ENCODE measurements at places on chromosomes 4 and X.

DNA sequence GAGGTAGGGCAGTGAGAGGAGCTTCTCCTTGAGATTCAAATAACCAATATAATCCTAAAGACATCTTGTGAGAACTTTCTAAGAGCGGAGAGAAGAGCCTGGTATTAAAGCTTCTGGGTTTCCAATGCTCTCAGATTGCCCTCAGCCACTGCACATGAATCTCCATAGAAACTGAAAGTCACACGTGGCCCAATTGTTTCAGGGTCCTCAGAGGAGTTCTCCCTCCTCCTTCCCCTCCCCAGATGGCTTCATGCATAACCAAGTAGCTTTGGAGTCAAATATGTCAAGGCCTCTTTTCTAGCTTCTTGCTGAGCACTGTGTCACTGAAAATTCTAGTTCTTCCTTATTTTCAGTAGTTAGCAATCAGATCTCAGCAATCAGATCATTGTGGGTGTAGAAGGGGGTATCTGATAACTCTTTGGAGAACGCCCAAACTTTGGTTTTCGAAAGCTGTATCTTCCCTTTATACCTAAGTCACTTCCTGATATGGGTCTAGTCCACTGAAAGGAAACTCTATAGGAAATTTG is 2.2 kb downstream of the BTK start:
- no peak for DNase-seq

DNA sequence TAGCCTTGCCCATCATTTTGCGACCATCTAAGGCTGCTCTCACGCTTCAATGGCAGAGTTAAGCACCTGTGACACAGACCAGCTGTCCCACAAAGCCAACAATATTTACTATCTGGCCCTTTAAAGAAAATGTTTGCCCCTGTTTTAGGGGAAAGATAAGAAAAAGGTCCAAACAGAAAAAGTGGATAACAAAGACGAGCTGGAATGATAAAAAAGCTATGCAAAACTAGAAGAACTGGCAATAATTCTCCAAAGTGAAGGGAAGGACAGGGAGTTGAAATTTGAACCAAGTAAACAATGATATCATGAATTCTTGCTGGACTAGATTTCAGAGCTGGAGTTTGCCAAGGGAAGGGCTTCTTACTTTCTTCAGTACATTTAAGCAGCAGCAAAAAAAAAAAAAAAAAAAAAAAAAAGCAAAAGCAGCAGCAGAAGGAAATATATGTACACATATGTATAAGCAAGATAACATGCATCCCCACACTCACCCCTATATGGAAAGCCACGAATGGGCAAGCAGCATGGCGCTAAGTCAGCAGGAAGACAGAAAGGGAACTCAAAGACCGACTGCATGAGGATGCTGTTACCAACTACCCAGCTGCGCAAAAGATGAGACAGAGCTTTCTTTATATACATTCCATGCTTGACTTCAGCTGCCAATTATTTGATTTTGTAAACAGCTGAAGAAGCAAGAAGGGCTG is 12.5 kb downstream of the TRAPPC2 start:
- peak; percentile 30 for DNase-seq

DNA sequence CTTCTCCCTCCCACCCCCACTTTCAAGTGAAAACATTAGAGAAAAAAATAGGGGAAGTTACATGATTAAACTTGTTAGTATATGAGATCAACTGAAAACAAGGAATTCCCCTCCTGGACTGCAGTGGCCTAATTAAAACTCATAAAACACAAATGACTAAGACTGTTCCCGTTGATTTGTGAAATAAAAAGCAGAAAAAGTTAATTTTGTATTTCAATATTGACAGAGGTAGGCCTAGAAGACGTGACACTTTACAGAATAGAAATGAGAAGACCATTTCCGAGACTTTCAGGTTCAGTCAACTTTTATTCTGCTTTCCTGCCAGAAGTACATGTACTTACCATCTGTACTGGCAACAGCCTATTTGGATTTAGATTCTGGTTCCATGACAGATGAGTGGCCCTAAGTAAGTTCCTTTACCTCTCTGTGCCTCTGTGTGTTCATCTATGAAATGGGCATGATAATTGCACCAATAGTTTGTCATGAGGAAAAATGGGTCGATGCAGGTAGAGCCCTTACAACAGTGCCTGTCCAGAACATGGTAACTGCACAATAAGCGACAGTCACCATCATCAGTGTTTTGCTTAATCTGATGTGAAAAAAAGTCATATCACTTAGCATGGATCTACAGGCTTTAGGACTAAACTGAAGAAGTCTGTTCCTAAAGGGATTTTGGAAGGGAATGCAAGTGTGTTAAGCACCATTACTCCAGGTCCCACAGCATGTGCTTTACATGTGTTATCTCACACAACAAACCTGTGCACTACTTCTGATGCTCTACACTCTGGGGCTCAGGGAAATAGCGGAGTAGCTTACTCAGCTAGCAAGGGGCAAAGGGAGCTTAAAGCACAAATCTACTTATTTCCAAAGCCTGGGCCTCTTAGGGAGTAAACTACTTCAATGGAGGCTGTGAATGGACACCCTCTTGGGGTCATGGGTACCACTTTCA is 562.3 kb upstream of the DIPK2B start:
- no peak for DNase-seq

- no peak for DNase-seq
These were observed 2.8 kb downstream of the NHS start for GRCh38 chrX:17377795-17378194.

DNA sequence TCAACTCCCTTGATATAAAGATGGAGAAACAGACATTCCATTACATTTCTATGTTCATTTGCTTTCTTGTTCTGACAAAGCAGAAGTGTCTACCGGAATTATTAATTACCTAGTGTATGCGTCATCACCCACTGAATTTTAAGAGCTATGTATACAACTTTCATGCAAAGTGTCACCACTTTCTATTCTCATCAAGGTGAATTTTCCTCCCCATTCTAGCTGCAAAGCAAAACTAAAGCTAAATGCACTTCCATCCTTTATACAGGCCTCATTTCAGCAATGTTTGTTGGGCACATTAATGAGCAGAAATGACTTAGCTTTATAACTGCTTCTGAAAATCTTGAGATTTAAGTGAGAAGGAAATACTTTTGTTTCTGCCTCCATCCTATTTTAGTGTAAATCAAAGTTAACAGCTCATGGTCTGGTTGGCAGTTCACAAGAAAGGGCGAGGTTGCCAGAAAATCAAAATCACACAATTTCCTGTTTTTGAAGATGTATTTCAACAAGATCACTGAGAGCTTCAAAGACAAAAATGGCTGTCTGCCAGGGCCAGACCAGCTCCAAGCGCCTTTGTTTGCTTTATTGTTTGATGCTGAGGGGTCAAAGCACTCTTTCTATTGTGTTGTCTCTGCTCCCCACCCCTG is 7.2 kb upstream of the FAM9C start:
- DNase-seq = no peak

DNA sequence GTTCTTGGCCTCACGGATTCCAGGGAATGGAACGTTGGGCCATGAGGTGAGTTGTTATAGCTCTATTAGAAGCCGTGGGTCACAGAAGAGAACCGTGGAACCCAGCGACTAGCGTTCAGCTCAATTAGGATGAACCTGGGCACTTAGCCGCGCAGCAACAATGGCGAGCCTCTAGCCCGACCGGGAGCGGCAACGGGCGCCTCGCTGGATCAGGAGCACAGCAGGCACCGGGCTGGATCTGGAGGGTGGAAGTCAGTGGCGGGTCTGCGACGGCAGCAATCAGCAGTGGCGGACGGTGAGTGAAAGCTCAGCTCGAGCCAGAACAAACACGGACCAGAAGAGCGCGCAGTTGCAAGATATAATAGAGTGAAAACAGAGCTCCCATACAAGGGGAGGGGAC is 34.2 kb downstream of the AGA start:
- DNase-seq = no peak

- peak; percentile 28 for DNase-seq
These were observed 807 bp downstream of the PGRMC1 start for GRCh38 chrX:119236623-119237561.

GRCh38 chr4:61528595-61528994 is 328.5 kb downstream of the ADGRL3 start:
- no peak for DNase-seq

DNA sequence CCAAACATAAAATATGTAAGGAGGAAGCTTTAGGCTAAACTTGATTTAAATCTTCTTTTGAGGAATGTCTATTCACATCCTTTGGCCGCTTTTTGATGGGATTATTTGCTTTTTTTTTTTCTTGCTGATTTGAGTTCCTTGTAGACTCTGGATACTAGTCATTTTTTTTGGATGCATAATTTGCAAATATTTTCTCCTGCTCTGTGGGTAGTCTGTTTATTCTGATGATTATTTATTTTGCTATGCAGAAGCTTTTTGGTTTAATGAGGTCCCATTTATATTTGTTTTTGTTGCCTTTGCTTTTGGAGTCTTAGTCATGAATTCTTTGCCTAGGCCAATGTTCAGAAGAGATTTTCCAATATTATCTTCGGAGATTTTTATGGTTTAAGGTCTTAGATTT is 144.9 kb downstream of the MAGEC2 start:
- no peak for DNase-seq

DNA sequence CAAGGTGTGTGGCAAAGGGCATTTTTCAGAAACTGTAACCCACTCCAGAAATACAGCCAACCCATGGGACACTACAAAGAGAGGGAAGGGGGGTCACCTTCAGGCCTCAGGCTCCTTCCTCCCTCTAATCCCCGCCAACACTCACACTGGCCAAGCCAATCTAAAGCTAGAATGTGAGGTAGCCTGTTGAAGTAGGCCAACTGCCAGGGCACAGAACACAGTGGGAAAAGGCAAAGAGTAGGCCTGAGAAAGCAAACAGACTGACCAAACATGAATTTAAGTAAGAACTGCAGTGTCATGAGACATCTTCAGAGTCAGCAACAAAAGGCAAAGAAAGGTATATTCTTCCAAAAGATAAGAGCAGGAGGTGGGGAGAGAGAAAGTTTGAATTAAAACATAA is 289.0 kb downstream of the HNRNPD start:
- no peak for DNase-seq

- no peak for DNase-seq
These were observed 36.9 kb downstream of the ANXA10 start for GRCh38 chr4:168129046-168129772.

GRCh38 chr4:169417629-169418282 is 147.0 kb upstream of the SH3RF1 start:
- DNase-seq = no peak

- no peak for DNase-seq
These were observed 150.3 kb downstream of the FBXW7 start for GRCh38 chr4:152385551-152385950.

GRCh38 chrX:39772057-39772832 is 325.5 kb downstream of the BCOR start:
- no peak for DNase-seq

GRCh38 chr4:42397635-42398170 is 415 bp downstream of the SHISA3 start:
- no peak for DNase-seq

- peak; percentile 93 for DNase-seq
These were observed 190.6 kb downstream of the CCSER1 start for GRCh38 chr4:90317785-90318184.

DNA sequence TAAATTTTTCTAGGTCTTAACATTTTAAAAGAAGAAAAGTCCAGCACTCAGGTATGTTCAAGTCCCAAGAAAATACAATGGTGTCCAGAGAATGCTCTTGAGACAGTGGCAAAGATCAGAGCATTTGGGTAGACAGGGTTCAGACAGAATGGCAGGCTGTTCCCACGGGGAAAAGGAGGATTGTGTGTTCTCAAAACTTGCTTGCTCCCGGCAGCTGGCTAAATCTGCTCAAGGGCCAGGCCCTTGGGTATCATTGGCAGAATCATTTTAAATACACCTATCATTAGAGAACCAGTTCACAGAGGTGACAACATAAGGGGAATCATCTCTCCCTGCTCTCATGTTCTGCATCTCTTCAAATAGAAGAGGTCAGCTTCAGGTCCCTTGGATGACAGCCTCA is 456.3 kb downstream of the DTHD1 start:
- no peak for DNase-seq

DNA sequence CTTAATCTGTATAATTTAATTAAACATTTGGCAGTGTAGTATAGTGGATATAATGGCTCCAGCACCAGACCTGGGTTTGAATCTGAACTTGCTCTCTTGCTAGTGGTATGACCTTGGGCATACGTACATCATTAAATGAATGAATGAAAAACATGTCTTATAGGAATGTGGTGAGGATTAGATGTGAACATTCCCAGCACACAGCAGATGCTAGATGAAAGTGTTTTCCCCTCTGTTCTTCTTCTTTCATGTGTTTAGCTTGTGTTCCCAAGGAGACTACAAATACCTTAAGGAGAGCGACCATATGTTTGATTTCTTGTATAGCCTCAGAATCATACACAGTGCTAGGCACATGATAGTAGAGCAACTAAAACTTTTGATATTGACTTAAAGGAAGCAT is 56.5 kb downstream of the CT47B1 start:
- DNase-seq = no peak

GRCh38 chr4:131531087-131531486 is 1618.0 kb upstream of the PCDH10 start:
- no peak for DNase-seq

- DNase-seq = no peak
These were observed 26.2 kb downstream of the RAB9B start for GRCh38 chrX:103805860-103806259.

DNA sequence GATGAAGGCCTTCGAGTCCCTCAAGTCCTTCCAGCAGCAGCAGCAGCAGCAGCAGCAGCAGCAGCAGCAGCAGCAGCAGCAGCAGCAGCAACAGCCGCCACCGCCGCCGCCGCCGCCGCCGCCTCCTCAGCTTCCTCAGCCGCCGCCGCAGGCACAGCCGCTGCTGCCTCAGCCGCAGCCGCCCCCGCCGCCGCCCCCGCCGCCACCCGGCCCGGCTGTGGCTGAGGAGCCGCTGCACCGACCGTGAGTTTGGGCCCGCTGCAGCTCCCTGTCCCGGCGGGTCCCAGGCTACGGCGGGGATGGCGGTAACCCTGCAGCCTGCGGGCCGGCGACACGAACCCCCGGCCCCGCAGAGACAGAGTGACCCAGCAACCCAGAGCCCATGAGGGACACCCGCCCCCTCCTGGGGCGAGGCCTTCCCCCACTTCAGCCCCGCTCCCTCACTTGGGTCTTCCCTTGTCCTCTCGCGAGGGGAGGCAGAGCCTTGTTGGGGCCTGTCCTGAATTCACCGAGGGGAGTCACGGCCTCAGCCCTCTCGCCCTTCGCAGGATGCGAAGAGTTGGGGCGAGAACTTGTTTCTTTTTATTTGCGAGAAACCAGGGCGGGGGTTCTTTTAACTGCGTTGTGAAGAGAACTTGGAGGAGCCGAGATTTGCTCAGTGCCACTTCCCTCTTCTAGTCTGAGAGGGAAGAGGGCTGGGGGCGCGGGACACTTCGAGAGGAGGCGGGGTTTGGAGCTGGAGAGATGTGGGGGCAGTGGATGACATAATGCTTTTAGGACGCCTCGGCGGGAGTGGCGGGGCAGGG is 568 bp downstream of the HTT start:
- peak; percentile 40 for DNase-seq

All from stromal cell of bone marrow (primary cell).